A673 (cell line): ENCODE measurements at places on chromosomes 11 and 22. TPM values are rescaled to one million over a fixed set of nuclear protein-coding genes. Genes with fewer than 3 reads are reported as not detected.

- H3K4me3 ChIP-seq, result no peak overlapping the region
- no peak overlapping the region for H3K27ac ChIP-seq
- DNase-seq, result peak; percentile 33
- H3K27me3 ChIP-seq, result peaks cover 34% of the 10 kb centered on the region
Measured at GRCh38 chr11:62295504-62295903, 3.4 kb downstream of the SCGB1D4 start.

OR5B2 gene
- not detected in 2 replicates for total RNA-seq

SEC14L2 gene
- 14.4 and 19.4 TPM in 2 replicates for total RNA-seq

GRCh38 chr22:39240831-39241793 lies 3.7 kb downstream of the PDGFB start:
- no peak for DNase-seq
- H3K36me3 ChIP-seq, result no peaks in the 10 kb centered on the region

DNA sequence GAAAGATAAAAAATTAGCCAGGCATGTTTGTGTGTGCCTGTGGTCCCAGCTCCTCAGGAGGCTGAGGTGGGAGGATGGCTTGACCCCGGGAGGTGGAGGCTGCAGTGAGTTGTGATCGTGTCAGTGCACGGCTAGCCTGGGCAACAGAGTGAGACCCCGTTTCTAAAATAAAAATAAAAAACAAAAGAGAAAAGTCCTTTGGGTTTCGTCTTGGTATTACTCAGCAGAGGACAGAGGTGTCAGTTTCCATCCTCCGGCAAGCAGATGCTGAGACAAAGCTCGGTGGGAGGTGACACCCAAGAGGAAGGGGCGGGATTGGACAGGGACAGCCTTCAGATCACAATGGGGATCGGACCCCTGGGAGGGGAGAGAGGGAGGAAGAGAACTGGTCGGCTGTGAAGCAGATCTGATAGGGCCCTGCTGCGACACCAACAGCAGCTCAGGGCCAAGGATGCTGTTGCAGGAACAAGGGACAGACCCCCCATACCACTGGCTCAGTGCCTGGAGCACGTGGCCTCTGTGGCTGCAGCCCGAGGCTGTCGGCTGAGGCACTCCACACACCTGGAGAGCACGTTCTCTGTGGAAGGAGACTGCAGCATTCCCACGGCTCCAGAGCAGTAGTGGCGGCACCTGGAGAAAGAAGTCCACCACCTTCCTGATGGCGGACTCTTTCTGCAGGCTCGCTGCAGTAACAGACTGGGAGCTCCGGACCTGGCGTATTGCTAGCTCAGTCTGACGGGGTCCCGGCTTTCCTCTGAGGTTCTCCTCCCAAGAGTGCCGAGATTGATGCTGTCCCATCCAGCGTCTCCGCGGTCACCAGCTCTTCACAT lies 5.2 kb upstream of the BID start:
- no peaks in the 10 kb centered on the region for H3K27me3 ChIP-seq
- no peak overlapping the region for H3K27ac ChIP-seq
- peak; percentile 37 for DNase-seq
- H3K4me1 ChIP-seq, result peaks cover 27% of the 10 kb centered on the region
- no peaks in the 10 kb centered on the region for H3K36me3 ChIP-seq
- H3K4me3 ChIP-seq, result no peak overlapping the region

GRCh38 chr11:128207861-128208321 lies 379.5 kb downstream of the ETS1 start:
- no peak for DNase-seq
- H3K36me3 ChIP-seq, result no peaks in the 10 kb centered on the region

CLTCL1 gene
- 7.5 and 11.5 TPM in 2 replicates for total RNA-seq

- DNase-seq, result no peak
- H3K4me3 ChIP-seq, result no peak overlapping the region
- H3K36me3 ChIP-seq, result no peaks in the 10 kb centered on the region
Measured at GRCh38 chr22:50314455-50315288, 7.2 kb upstream of the PLXNB2 start.

DNA sequence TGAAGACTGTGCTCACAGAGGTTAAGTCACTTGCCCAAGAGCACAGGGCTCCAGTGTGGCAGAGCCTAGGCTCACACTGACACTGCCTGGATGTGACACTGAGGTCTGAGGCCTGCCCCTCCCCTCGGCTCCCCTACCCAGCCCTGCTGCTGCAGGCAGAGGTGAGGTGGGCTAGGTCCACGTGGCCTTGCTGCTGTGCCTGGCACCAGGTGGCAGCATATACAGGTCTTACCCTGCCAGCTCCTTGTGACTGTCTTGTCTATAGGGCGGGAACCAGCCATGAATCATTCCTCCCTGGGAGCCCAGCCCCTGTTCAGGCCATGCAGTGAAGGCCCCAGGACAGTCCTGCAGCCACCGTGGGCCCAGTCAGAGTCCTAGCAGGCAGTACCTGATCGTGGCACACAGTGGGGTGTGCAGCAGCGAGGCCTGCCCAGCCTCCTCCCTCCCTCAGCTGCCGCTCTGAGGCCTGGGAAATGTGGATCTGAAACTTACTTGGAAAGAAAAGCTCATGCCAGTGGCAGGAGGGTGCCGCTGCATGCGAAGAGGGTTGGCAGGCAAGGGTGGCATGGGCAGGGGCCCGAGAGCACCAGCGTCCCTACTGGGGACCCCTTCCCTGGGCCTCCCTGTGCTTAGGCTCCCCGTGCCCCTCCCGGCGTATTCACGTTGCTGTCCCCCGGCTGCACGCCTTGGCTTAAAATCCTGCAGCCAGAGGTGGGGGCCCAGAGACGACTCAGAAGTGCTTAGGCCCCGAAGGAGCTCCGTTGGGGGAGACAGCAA lies 1.2 kb upstream of the CERK start:
- DNase-seq, result peak; percentile 49
- no peaks in the 10 kb centered on the region for H3K27me3 ChIP-seq
- peak overlapping the region; percentile 93 for H3K27ac ChIP-seq
- no peaks in the 10 kb centered on the region for H3K36me3 ChIP-seq
- peak overlapping the region; percentile 99 for H3K4me3 ChIP-seq

- no peaks in the 10 kb centered on the region for H3K27me3 ChIP-seq
- H3K4me3 ChIP-seq, result no peak overlapping the region
- peak; percentile 8 for DNase-seq
- H3K4me1 ChIP-seq, result no peaks in the 10 kb centered on the region
Measured at GRCh38 chr11:22006901-22007300, 186.0 kb upstream of the ANO5 start.

SCO2 gene
- total RNA-seq, result 0.44 and 5.4 TPM in 2 replicates

DNA sequence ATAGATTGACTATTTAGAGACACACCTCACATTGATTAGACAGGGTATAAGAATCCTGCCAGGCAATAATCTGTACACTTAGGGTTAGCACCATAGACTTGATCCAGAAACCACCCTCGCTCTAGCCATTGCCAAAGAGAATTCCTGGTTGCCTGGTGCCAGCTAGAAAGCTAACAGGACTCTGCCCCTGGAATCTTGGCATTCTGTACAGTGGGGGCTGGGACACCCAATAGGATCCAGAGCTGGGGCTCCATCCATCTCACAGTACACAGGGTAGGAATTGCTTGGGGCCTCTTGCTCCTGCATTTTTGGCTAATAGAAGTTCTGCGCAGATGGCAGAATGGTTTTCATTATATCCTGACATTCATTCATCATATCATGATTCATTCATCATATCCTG lies 3.0 kb upstream of the APLNR start:
- H3K4me3 ChIP-seq, result no peak overlapping the region
- no peak overlapping the region for H3K27ac ChIP-seq
- no peaks in the 10 kb centered on the region for H3K36me3 ChIP-seq
- DNase-seq, result no peak

DNA sequence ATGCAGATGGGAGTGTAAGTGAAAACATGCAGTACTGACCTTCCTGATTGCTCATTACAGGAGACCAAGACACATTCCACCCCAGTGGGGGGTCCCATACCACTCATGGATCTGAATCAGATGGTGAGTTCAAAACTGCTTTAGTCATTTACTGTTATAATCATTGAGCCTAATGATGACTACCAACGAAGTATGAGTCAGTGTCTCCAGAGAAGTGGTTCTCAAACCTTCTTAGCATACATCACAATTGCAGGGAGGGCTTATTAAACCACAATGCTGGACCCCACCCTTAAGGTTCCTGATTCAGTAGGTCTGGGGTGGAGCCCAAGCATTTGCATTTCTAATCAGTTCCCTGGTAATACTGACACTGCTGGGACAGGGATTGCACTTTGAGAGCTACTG lies 75.8 kb downstream of the CD44 start:
- peaks cover 3% of the 10 kb centered on the region for H3K27me3 ChIP-seq
- no peak overlapping the region for H3K27ac ChIP-seq
- no peak overlapping the region for H3K4me3 ChIP-seq

MS4A4E gene
- not detected in 2 replicates for total RNA-seq

GRCh38 chr11:44964526-44965209 lies 14.0 kb upstream of the TP53I11 start:
- H3K27me3 ChIP-seq, result no peaks in the 10 kb centered on the region
- H3K4me3 ChIP-seq, result no peak overlapping the region
- H3K4me1 ChIP-seq, result peaks cover 7% of the 10 kb centered on the region
- no peak overlapping the region for H3K27ac ChIP-seq
- no peaks in the 10 kb centered on the region for H3K36me3 ChIP-seq

- H3K27ac ChIP-seq, result no peak overlapping the region
- no peak for DNase-seq
- no peaks in the 10 kb centered on the region for H3K36me3 ChIP-seq
- H3K4me1 ChIP-seq, result peaks cover 10% of the 10 kb centered on the region
- no peak overlapping the region for H3K4me3 ChIP-seq
Measured at GRCh38 chr11:45150301-45150700, 3.9 kb downstream of the PRDM11 start.

- peaks cover 68% of the 10 kb centered on the region for H3K36me3 ChIP-seq
- H3K27ac ChIP-seq, result peak overlapping the region; percentile 50
- H3K27me3 ChIP-seq, result no peaks in the 10 kb centered on the region
Measured at GRCh38 chr11:69374110-69374945, 80.4 kb downstream of the MYEOV start.

DNA sequence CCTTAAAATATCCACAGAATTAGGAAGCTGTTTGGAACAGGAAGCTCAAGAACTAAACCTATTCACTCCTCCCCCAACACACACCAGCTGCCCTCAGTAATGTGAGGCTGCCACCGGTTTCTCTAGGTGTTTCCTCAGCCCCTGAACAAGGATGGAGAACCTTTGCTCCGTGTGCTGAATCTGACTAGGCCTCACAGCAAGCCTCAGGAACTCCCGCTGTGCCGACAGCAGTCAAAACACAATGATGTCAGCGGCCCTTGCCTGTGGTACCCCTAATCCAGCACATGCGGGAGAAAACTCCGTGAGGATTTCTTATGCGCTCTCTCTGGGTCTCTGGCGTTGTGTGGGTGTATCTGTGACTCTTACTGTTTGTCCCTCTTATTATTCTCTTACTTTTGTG lies 153.3 kb downstream of the EFCAB6 start:
- peaks cover 4% of the 10 kb centered on the region for H3K27me3 ChIP-seq
- H3K4me3 ChIP-seq, result no peak overlapping the region
- no peaks in the 10 kb centered on the region for H3K36me3 ChIP-seq
- peak; percentile 4 for DNase-seq
- no peaks in the 10 kb centered on the region for H3K4me1 ChIP-seq

TEAD1 gene
- 74.6 and 81.8 TPM in 2 replicates for total RNA-seq

DNA sequence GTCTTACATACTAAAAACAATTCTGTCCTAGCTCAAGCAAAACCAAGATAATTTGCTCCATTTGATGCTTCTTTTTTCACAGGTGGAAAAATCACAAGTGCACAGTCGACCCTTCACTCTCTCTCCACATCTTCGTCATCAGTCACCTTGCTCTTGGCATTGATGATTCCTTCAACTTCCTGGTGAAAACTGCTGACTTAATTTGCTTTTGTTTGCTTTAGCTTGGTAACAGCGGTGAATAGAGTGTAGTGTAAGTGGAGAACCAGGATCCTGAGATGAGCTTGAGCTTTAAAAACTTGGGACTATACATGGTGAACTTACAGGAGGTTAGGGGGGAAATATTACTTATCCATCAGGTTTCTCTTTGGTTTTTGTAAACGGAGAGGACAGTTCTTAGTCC lies 331.1 kb upstream of the ARHGAP42 start:
- H3K4me1 ChIP-seq, result no peaks in the 10 kb centered on the region
- DNase-seq, result no peak
- no peak overlapping the region for H3K4me3 ChIP-seq
- no peak overlapping the region for H3K27ac ChIP-seq
- H3K27me3 ChIP-seq, result no peaks in the 10 kb centered on the region
- H3K36me3 ChIP-seq, result no peaks in the 10 kb centered on the region

- peaks cover 14% of the 10 kb centered on the region for H3K4me1 ChIP-seq
- no peaks in the 10 kb centered on the region for H3K27me3 ChIP-seq
- no peak overlapping the region for H3K4me3 ChIP-seq
- H3K36me3 ChIP-seq, result peaks cover 69% of the 10 kb centered on the region
Measured at GRCh38 chr22:50218153-50218995, 17.6 kb downstream of the SELENOO start.

ACCSL gene
- not detected in 2 replicates for total RNA-seq

GRCh38 chr11:112534208-112534607 lies 273.5 kb upstream of the PLET1 start:
- H3K4me3 ChIP-seq, result no peak overlapping the region
- no peaks in the 10 kb centered on the region for H3K36me3 ChIP-seq
- no peaks in the 10 kb centered on the region for H3K27me3 ChIP-seq
- H3K27ac ChIP-seq, result no peak overlapping the region
- DNase-seq, result no peak
- H3K4me1 ChIP-seq, result peaks cover 20% of the 10 kb centered on the region

SYCE3 gene
- total RNA-seq, result not detected in 2 replicates

DNA sequence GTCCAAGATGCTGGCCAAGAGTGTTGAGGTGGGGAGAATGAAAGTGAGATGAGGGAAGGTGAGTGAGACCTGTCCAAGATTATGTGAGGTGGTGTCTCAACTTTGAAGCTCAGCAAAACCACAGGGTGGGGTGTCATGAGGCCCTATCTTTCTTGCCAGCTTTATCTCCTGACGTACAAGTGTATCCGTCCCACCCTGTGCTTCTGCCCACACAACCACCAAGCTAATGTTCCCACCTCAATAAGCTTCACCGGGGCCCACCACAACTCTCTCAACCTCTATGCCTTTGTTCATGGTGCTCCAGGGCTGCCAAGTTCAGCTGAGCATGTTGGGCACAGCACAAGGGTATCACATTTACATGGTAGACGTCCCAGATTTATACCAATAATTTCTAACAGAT lies 7.1 kb upstream of the TPST2 start:
- no peaks in the 10 kb centered on the region for H3K27me3 ChIP-seq
- H3K4me1 ChIP-seq, result no peaks in the 10 kb centered on the region

DNA sequence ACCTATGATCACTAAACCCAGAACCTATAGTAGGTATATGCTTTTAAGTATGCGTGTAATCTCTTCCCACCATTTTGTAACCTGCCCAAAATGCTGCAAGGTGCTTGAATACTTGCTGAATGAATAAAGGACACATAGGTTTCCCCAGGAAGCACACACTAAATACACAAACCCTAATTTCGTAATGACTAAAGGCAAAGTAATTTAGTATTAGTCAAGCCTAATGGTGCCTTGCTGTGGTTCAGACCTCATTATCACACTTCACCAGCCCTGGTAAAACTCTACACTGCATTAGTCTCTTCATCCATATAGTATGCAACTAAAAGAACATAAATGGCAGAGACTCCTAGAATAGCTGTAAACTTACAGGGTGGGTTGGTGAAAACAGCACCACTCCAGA lies 289.0 kb upstream of the PITPNB start:
- H3K4me1 ChIP-seq, result peaks cover 6% of the 10 kb centered on the region
- no peak overlapping the region for H3K4me3 ChIP-seq
- H3K36me3 ChIP-seq, result no peaks in the 10 kb centered on the region
- H3K27me3 ChIP-seq, result no peaks in the 10 kb centered on the region
